ENCODE measurements at places on chromosomes 2 and 18. TPM values are rescaled to one million over a fixed set of nuclear protein-coding genes. Genes with fewer than 3 reads are reported as not detected.

The SCN9A gene
- 1.9 TPM for total RNA-seq

DNA sequence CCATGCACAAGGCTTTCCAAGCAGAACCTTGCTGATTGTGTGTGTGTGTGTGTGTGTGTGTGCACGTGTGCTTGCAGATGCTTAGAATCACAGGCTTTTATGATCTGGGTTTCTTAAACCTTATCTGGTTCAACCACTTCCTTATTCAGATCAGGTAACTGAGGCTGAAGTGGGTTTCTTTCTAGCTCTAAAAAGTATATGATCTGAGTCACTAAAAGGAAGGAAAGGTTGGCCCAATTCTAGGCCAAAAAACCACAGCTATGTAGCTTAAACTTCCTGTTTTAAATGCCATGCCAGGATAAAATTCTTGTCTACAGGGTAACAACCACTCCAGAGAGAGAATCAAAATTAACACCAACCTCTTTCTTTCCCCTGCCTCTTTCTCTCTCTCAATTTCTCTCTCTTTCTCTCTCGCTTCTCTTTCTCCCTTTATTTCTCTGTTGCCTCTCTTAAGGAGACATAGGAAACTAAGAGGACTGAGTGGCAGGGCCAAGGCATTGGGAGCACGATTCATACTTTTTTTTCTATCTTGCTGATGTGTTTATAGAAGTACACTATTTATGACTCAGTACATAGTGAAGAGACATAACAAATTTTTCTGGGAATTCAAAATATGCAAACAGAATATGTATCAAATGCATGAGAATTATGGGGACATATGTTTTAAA is 140.3 kb downstream of the TRIB2 start:
- no peak overlapping the region for H3K4me3 ChIP-seq
- H3K36me3 ChIP-seq, result no peaks in the 10 kb centered on the region
- no peak for DNase-seq
- no peak overlapping the region for H3K27ac ChIP-seq
- H3K27me3 ChIP-seq, result no peaks in the 10 kb centered on the region
- no peaks in the 10 kb centered on the region for H3K4me1 ChIP-seq

- no peak overlapping the region for H3K27ac ChIP-seq
- no peaks in the 10 kb centered on the region for H3K27me3 ChIP-seq
- H3K36me3 ChIP-seq, result no peaks in the 10 kb centered on the region
- H3K4me3 ChIP-seq, result no peak overlapping the region
- H3K4me1 ChIP-seq, result no peaks in the 10 kb centered on the region
These were observed 34.5 kb upstream of the ARL5A start for GRCh38 chr2:151862700-151863099.

DNA sequence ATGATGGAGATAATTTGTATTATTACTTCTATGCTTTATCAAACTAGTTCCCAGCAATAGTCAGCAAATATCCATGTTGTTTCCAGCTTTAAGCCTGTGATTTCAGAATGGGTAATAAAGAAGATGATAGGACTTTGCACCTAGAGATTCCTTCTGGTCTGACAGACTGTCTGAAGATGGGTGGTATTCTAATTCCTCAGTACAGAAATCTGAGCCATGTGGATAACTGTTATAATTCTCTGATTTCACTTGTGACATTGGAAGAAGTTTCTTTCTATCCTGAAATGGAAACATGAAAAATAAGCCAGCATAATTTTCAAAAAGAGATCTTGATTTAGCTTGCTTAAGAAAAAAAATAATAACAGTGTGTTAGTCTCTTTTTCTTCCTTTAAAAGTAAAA is 130.1 kb downstream of the ZNF804A start:
- DNase-seq, result no peak
- H3K27ac ChIP-seq, result no peak overlapping the region
- no peak overlapping the region for H3K4me3 ChIP-seq
- no peaks in the 10 kb centered on the region for H3K36me3 ChIP-seq

DNA sequence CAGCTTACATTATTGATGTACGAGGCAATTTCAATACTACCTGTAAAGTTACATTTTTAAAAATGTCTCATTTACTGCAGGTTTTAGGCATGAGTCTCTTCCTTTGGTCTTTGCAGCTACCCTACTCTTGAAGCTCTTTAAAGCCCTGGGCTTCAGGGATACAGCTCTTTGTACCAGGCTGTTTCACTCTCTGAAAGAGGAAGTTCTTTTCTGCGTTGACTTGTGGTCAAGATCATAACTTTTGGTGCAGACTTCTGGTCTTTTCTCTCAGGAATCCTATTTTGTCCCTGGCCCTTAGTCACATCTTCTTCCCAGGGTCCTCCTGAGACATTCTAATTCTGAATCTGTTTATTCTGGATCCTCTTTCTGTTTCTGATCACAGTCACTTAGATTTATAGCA is 16.6 kb upstream of the HRH4 start:
- no peaks in the 10 kb centered on the region for H3K4me1 ChIP-seq
- H3K27ac ChIP-seq, result no peak overlapping the region
- H3K36me3 ChIP-seq, result peaks cover 14% of the 10 kb centered on the region

- H3K27me3 ChIP-seq, result no peaks in the 10 kb centered on the region
- H3K4me1 ChIP-seq, result no peaks in the 10 kb centered on the region
- DNase-seq, result no peak
- no peak overlapping the region for H3K27ac ChIP-seq
- H3K4me3 ChIP-seq, result no peak overlapping the region
These were observed 146.1 kb downstream of the ERBB4 start for GRCh38 chr2:212392544-212392943.

DNA sequence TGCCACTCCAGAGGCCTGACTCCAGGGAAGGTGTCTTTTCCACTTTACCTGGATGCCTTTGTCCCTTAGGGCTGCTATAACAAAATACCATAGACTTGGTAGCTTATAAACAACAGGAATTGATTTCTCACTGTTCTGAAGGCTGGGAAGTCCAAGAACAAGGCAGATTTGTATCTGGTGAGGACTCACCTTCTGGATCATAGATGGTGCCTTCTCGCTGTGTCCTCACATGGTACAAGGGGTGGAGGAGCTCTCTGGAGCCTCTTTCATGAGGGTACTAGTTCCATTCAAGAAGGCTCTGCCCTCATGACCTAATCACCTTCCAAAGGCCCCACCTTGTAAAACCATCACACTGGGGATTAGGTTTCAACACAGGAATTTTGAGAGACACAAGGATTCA is 52.1 kb downstream of the SLC4A3 start:
- no peak overlapping the region for H3K27ac ChIP-seq
- DNase-seq, result no peak
- no peaks in the 10 kb centered on the region for H3K36me3 ChIP-seq
- H3K4me1 ChIP-seq, result no peaks in the 10 kb centered on the region
- no peak overlapping the region for H3K4me3 ChIP-seq

All from esophagus squamous epithelium (tissue), 5 donors.